ENCODE measurements at places on chromosomes 11 and 22.

- DNase-seq, result no peak
Measured at GRCh38 chr11:13008061-13008435, 1.1 kb upstream of the RASSF10 start.

DNA sequence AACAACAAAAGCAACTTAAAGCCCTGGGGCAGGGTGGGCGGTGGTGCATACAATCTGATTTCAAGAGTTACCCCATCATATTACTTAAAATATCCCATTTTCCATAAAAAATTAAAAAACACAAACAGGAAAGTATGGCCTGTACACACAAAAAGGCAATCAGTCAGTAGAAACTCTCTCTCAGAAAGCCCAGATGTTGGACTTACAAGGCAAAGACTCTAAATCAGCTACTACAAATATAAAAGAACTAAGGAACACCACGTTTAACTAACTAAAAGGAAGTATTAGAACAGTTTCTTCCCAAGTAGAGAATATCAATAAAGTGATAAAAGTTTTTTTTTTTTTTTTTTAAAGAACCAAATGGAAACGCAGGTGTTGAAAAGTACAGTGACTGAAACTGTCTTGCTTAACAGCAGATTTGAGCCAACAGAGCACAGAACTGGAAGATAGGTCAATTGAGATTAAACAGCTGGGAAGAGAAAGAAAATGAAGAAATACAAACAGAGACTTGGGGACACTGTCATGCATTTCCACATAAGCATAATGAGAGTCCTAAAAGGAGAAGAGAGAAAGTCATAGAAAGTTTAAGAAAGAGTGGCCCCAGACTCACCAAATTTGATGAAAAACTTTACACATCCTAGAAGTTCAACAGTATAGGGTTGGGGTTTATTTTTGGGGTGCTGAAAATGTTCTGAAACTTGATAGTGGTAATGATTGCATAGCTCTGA lies 8.6 kb downstream of the SC5D start:
- no peak for DNase-seq

GRCh38 chr11:65589444-65590239 lies 6.0 kb downstream of the KCNK7 start:
- no peak for DNase-seq

DNA sequence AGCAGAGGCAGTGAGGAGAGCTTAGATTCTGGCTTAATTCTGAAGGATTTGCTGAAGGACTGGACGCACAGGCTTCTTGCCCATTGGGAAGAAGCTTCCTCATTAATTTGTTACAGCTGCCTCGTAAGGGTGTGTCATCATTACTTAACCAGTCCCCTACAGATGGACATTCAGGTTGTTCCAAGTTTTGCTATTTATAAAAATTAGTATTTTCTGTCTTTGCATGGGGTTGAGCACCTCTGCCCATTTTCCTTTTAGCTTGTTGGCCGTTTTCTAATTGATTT lies 38.1 kb downstream of the CAPN1 start:
- DNase-seq, result no peak

DNA sequence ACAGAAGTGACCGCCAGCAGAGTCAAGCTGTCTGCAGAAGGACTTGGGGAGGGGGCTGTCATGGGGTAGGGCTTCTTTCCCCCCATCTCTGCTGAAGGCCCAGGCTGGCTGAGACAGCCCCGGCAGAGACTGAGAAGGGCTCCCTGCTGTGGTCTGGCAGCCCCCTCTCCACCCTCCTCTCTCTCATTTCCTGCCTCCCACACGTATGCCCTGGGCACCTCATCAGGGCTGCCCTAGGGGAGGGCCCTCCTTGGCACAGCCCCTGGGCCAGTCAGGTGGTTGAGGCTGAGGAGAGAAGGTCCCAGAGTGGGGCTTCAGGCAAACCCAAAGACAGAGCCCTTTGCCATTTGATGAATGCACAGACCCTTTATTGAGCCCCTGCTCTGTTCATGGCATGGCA lies 3.6 kb downstream of the RASD2 start:
- no peak for DNase-seq

All from activated naive CD8-positive, alpha-beta T cell treated with anti-CD3 and anti-CD28 coated beads, Interleukin-2, amount 50 U/mL, for 16 hours (primary cell).